Activated CD4-positive, CD25-positive, alpha-beta regulatory T cell (primary cell): ENCODE measurements at places on chromosomes 7 and 10.

- no peak for DNase-seq
These were observed 154.2 kb downstream of the LCOR start for GRCh38 chr10:96986200-96986856.

DNA sequence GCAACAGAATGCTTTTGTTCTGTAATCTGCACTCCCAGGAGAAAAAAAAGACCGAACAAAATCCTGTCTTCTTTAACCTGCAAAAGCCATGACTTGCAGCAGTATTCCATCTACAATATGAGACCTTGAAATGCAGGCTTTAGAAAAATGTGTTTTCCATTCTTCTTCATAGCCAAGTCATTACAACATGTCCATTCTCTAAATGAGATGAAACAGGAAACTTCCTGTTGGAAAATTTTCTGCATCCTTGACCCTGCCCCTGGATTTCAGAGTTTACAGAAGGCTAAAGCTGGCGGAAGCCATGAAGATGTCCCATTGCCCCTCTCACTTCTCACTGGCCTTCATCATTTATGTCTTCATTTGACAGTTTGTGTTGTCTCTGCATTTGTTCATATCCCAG, 546.4 kb downstream of the TNS3 start:
- no peak for DNase-seq

GRCh38 chr10:79249186-79250121, 97.8 kb upstream of the PPIF start:
- DNase-seq = no peak

GRCh38 chr10:119783665-119784027, 57.8 kb downstream of the INPP5F start:
- no peak for DNase-seq

DNA sequence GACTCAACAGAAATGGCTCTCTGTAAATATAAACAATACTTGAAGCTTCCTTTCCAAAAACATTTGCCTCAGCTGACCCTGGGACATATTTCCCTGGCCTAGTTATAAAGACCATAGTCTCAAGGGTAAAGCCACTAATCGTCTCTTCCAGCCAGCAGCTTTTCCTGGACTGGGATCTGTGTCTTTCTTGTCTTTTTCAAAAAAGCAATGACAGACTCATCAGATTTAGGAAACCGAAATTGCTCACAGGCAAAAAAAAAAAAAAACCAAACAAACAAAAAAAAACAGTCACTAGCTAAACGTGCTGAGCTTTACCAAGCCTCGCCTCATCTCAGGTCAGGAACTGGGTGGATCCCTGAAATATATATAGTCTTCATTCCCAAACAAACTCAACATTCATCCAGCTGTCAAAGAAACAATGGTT, 23.5 kb downstream of the STN1 start:
- DNase-seq = no peak
